ENCODE measurements at places on chromosomes 12 and 14.
A peak's percentile ranks its signal among the peaks of the same experiment; 100 is the strongest.

DNA sequence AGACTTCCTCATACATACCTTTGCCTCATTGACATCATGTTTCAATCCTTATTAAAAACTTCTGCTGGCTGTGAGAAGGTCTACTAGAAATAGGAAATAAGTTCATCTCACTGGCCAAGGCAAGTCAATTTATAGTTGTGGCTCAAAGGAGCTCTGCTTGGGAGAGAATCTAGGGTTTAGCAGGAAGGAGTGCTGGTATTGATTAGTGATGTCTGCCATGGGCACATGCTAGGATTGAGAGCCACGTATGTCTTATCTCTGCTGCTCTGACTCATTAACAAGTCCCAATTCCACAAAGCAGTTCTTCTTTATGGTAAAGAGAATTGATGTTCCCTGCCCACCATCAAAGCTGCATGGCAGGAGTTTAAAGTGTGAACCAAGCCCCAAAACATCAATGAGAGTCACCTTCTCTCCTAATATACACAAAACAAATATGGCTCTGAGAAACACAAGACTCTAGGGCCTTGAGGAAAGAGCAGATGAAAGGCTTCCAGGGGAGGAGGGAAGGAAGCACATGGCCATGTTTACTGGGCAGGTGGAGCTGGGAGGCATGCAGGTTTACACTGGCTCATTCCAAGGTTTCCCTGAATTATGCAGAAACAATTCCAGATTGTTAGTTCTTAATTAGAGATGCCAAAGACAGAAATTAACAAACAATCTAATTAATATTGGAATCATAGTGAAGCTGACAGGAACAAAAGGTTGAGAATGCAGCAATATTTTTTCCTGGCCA, 931.9 kb upstream of the TMEM132C start:
- DNase-seq = no peak

GRCh38 chr14:24159777-24160498, 1.1 kb upstream of the IRF9 start:
- no peak for DNase-seq

DNA sequence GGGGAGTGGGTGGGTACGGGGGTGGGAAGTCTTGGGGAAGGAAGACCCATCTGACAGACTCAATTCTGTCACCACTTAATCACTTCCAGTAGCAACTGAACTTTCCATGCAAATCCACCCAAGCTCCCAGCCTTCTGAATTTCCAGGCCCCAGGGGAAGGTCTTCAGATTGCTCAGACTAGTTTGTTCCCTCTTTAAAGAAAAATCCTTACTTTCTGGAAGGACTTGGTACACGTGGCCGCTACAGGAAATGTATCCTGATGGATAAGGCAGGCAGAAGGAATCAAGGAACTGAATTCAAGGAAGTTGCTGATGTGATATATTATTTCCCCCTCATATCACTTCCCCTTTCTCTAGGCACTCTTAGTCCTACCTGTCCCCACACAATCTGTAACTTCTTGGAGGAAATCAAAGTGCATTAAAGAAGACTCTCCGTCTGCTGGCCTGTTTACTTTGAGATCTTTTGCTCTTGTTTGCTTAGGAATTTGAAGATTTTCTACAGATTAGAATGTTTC, 6.4 kb downstream of the NFKBIA start:
- DNase-seq = no peak

GRCh38 chr14:92792885-92793284, 1.2 kb upstream of the GOLGA5 start:
- DNase-seq = no peak

- DNase-seq = no peak
Observed at GRCh38 chr14:94330857-94331256, 7.7 kb upstream of the SERPINA6 start.

GRCh38 chr12:20439626-20440025, 71.3 kb downstream of the PDE3A start:
- no peak for DNase-seq

- DNase-seq = peak; percentile 80
Observed at GRCh38 chr14:31692376-31692781, 131.2 kb downstream of the NUBPL start.

DNA sequence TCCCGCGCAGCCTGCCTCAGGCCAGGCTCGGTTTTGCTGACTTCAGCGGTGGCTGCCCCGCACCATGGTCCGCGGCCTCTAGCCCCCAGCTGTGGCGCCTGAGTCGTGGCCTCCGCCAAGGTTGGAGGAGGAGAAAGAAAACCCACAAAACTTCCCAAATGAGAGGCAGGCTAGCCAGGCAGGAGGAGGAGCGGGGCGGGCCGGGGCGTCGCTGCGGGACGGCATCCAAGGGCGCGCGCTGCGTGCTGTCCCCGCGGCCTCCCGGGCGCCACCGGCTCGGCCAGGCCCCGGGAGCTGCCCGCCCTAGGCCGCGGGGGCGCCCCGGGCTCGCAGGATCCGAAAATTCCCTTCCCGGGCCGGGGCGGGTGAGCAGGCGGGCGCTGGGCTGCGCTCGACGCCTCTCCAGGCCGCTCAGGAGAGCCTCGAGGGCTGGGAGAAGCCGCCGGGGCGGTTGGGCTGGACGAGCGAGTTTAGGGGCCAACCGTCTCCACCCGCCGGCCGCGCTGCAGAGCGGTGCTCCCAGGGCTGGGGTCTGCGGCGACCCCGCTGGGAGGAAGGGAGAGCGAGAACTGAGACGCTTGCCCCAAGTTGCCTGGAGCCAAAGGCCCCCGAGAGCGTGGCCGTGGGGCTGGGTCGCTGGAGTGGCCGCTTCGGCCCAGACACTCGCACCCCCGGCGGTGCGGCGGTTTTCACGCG, at the start of gene EFS:
Gene EFS, minus strand, starts transcription at position 137 of the 696 bp plus-strand sequence. CDS start 147 bp downstream, outside the sequence.
- no peak for DNase-seq

DNA sequence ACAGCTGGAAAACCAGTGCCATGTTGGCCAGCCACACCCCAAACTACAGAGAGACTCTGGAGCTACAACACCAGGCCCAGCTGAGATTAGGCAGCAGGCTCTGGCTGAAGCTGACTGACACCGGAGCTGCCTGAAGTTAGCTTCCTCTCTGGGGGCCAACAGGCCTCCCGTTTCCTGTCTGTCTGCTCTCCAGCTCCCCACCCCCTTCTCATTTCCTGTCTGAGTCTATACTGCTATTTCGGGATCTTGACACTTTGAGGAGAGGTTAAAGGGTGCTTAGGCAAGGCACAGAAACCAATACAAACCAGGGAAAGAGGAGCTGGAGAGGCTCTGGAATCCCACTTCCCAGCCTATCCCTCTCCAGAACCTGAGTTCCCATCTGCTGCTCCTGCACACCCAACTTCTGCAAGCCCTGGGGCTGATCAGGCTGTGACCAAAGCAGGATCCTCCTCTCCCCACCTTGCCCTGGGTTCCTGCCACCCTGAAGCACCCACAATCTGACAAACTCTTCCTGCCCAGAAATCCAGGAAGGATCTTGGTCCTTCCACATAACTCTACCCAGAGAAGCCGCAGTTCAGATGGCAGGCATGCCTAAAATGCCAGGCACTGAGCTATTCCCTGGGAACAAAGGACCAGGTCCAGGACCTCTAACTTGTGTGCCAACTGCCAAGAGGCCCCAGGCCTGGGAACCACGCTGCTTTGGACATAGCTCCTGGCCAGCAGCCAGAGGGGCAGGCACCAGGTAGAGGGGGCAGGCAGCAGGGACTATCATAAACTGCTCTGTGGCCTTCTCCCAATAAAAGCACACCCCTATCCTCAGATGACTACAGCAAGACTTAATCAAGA, 39.9 kb downstream of the PRPF40B start:
- DNase-seq = no peak

- DNase-seq = no peak
Observed at GRCh38 chr12:67067453-67068203, 201.5 kb upstream of the CAND1 start.

DNA sequence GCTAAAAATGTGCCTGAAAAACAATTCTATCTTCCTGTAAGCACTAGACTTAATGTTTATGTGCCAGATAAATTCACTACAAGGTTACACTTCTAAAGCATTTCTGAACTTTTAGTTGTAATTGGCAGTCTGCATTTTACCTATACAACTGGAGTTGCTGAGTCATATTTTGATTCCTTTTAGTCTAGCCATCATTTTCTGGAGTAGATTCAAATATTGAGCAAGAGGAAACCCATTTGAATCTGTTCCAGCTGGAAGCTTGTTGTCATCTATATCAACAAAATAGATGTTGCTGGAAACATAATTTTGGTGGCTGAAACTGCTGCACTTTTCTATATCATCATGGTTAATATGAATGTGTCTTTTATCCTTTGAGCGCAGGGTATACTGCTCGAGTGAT, 122.2 kb upstream of the CCDC175 start:
- DNase-seq = no peak

DNA sequence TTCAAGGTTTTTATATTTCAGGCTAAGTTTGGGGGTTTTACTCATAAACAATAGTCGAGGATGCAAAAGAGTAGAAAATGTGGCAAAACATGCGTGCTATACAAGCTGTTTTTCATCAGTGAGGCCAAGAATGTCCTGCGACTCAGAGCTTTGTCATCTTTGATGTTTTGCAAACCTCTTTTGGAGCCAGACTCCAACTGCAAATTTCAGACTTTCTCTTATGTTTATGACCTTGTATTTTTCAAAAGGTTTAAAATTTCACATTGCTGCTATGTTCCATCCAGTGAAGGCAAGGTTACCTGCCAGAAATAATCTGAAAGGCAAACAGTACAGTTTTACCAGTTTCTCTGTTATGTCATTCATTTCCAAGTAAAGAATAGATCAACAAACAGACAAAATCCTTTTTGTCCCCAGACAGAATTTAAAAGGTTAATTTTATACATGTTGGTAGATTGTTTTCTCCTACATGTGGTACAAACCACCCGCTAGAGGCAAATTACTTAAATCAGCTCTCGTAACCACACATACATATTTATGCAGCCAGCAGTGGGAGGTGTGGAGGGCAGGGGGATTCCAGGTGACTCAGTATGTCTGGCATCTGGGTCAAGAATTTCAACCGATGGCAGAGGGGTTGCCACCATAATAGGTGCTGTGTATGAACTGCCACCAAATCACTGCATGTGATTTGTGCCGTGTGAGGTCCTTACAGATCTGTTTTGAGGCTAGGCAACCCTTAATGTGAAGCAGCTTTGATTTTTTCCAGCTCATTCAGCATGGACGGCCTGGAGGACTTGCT, 119.8 kb upstream of the CPM start:
- DNase-seq = no peak

DNA sequence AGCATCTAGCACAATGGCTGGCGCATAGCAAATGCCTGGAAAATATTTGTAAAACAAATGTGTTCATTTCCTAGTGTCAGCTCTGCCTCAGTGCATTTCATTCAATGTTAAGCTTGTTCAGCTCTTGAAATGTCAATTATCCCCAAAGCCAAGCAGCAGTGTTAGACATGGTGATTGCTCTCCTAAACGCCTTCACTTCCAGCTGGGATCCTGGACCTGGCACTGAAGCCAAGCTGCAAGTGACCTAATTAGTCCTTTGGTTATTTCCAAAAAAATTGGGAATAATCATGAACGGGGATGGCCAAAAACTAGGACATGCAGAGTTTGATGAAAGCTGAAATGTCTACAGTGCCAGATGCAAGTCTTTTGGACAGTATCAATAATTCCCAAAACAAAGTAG, 54.9 kb upstream of the MDGA2 start:
- no peak for DNase-seq

- no peak for DNase-seq
Observed at GRCh38 chr12:20183563-20183962, 184.8 kb upstream of the PDE3A start.

DNA sequence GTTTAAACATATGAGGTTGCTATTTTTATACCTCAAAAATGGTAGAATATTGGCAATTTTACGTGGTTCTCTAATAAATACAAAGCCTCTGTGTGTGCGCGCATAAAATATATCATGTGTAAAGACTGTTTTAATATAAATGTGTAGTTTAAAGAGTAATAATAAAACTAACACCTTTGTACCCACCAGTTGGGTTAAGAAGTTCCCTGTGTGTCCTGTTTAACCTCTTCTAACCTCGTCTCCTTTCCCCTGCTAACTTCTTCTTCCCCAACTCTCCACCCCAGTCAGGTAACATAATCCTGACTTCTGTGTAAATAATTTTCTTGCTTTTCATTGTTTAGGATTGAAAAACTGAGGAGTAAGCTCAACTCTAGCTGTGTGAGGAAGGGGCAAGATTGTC, 47.6 kb upstream of the PSMA6 start:
- no peak for DNase-seq

DNA sequence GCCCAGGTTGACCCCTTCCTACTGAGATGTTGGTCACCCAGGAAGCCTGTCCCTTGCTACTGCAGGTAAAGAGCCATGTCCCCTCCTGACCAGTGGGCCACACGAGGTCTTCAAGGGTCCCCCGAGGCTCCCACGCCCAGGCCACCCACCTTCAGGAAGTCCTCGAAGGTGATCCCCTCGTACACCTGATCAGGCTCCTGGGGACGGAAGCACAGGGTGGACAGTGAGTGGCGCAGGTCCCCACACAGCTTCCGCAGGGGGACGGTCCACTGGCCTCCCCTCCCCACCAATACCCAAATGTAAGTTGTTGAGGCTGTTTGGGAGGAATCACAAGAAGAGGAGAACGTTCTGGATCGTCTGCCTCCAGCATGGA, 57.4 kb downstream of the TESC start:
- no peak for DNase-seq
